ENCODE measurements at places on chromosomes 12 and 14. TPM values are rescaled to one million over a fixed set of nuclear protein-coding genes. Genes with fewer than 3 reads are reported as not detected.
A peak's percentile ranks its signal among the peaks of the same experiment; 100 is the strongest.

DNA sequence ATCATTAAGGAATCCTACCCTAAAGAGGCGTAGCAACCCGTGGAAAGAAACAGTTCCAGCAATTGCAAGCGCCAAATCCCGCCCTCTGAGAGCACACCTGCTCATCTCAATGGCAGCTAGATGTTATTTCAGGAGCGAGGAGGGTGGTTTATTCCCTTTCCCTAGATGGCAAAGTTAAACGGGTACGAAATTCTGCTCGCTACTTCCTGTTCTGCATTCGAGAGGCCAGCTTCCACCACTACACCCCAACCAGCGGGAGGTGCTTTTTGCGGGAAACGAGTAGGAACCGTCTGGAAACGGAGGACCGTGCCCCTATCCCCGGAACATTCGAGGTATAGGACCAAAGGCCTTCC is 536 bp downstream of the VPS29 start:
- H3K27ac ChIP-seq, result peak overlapping the region; percentile 96
- no peaks in the 10 kb centered on the region for H3K27me3 ChIP-seq
- H3K4me3 ChIP-seq, result peak overlapping the region; percentile 97

GRCh38 chr12:113242026-113242418 is 20.8 kb downstream of the TPCN1 start:
- H3K36me3 ChIP-seq, result peaks cover 18% of the 10 kb centered on the region
- no peak for DNase-seq
- no peaks in the 10 kb centered on the region for H3K4me1 ChIP-seq
- H3K27me3 ChIP-seq, result no peaks in the 10 kb centered on the region
- no peak overlapping the region for H3K27ac ChIP-seq

- H3K36me3 ChIP-seq, result no peaks in the 10 kb centered on the region
- H3K27ac ChIP-seq, result no peak overlapping the region
- H3K27me3 ChIP-seq, result no peaks in the 10 kb centered on the region
- peaks cover 16% of the 10 kb centered on the region for H3K4me1 ChIP-seq
- no peak overlapping the region for H3K4me3 ChIP-seq
Observed at GRCh38 chr14:99982537-99983250, 82.5 kb upstream of the EVL start.

DNA sequence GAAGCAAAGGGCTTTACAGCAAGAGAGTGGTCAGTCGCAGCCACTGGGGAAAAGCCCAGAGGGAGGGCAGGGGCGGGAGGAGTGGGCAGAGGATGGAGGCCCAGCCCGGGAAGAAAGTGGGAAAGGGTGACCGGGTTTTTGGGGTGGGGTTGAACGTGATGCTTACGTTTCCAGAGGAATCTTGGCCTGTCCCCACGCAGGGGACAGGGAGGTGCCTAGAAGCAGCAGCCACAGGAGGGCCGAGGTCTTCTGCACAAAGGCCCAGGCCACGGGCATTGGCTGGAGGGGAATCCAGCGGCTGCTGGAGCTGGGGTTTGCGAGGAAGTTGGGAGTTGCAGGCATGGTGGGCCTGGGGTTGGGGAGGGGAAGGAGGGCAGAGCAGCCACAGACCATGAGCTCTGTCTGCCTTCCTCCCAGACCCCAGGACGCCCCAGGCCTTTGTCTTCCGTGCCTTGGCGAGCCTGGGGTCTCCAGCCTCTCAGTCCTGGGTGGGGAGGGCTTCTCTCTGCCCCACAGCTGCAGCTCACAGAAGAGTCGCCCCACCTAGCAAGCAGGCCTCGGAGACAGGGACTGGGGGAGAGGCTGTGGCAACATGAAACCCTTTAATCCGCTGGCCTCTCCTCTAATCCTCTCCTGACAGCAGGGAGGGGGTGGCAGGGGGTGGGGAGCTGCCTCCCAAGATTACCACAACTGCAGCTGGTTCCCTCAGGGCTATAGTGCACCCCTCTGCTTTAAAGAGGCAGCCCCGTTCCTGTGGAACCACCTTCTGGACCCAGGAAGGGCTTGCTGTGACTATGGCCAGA is at the start of gene CACNA2D4:
Gene CACNA2D4, minus strand, starts transcription at position 572 of the 803 bp plus-strand sequence. Its CDS starts 179 bp downstream, at position 393.
- no peak within 1 kb of the TSS for H3K27ac ChIP-seq
- peaks cover 5% of the 10 kb centered on the region for H3K27me3 ChIP-seq
- H3K4me1 ChIP-seq, result peaks cover 15% of the 10 kb centered on the region
- DNase-seq, result no peak
- H3K4me3 ChIP-seq, result no peak within 1 kb of the TSS

GRCh38 chr14:71621980-71622605 is 310.1 kb upstream of the RGS6 start:
- no peak overlapping the region for H3K4me3 ChIP-seq
- no peak overlapping the region for H3K27ac ChIP-seq
- no peaks in the 10 kb centered on the region for H3K27me3 ChIP-seq
- peaks cover 18% of the 10 kb centered on the region for H3K36me3 ChIP-seq
- H3K4me1 ChIP-seq, result no peaks in the 10 kb centered on the region

GRCh38 chr12:82981150-82981549 is 294.4 kb downstream of the TMTC2 start:
- DNase-seq, result no peak
- H3K4me1 ChIP-seq, result no peaks in the 10 kb centered on the region
- no peaks in the 10 kb centered on the region for H3K27me3 ChIP-seq

The MARS1 gene
- 345 TPM for total RNA-seq

DNA sequence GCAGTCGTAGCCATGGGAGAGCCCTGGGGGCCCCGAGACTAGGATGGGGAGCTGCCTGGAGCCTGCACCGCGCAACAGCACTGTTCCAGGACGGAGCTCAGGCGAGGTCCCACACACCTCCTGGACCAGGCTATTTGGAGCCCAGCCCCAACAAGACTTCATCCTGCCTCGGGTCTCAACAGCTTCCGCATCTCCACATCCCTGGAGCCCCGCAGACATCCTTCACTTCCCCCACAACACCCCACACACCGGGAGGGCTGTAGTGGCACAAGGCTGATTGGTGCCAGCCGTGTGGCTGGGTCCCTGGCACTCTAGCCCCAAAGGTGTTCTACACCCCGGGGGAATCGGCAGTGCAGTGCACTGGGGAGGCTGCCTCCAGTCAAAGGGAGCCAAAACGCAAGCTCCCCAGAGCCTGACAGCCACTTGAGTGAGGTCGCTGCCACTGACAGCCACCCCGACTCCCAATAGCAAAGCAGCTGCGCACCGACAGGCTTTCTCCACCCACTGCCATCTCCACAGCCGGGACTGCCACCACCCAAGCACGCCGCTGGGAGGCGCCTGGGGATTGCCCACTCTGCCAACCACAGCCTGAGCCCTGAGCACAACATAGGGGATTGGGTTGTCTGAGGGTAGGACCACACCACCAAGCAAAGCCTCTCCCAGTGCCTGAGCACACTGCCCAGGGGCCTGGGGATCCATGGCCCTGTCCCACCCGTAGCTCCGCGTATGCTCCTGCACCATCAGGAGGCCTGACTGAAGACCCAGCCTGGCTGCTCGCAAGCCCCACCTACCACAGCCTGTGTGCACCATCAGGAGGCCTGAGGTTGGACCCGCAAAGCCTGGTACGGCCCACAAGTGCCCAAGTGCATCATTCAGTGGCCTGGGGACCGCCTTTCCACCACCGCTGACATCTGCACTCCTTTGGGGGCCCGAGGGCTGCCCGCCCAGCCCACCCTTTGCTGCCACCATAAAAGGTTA is 13.2 kb upstream of the KLRF1 start:
- peak overlapping the region; percentile 55 for H3K27ac ChIP-seq
- peak overlapping the region; percentile 85 for H3K4me3 ChIP-seq

DNA sequence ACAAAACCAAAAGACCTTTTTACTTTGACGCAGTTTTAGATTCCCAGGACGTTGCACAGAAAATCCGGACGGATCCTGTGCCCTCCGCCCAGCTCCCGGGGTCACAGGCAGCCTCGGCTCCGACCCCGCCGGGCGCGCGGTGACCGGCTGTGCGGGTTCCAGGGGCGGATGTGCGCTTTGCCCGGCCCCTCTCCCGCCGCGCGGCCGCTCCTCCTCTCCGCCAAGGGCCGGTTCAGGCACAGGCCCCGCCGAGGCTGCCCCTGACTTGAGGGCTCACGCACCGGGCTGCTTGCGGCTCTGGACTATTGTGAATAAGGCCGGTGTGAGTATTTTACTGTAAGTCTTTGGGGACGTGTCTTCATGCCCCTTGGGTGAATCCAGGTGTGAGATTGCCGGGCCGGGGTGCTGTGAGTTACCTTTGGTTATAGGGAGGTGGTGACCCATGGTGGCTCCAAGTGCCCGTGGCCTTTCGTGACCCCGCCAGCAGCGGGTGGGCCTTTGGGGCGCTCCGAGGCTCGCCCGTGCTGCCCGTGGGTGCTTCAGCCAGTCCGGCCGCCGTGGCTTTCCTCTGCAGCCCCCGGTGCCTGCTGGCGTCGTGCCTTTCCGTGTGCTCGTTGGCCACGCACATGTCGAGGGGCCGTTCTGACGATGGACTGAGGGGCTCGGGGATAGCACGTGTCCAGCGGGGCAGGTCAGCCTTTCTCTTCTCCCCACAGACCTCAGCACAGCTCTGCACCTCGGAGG is 45.9 kb downstream of the NOC4L start:
- peak; percentile 18 for DNase-seq
- peak overlapping the region; percentile 85 for H3K4me3 ChIP-seq
- H3K27me3 ChIP-seq, result no peaks in the 10 kb centered on the region
- peaks cover 7% of the 10 kb centered on the region for H3K36me3 ChIP-seq

- DNase-seq, result no peak
- no peaks in the 10 kb centered on the region for H3K4me1 ChIP-seq
- H3K4me3 ChIP-seq, result no peak overlapping the region
- peaks cover 14% of the 10 kb centered on the region for H3K36me3 ChIP-seq
- H3K27ac ChIP-seq, result no peak overlapping the region
Observed at GRCh38 chr12:133023566-133023965, 13.7 kb upstream of the ZNF84 start.

The SUSD6 gene
- 36.2 TPM for total RNA-seq

The NGB gene
- not detected for total RNA-seq

The KERA gene
- total RNA-seq, result not detected

- no peaks in the 10 kb centered on the region for H3K36me3 ChIP-seq
- H3K4me3 ChIP-seq, result no peak overlapping the region
- no peaks in the 10 kb centered on the region for H3K4me1 ChIP-seq
- H3K27ac ChIP-seq, result no peak overlapping the region
- peaks cover 3% of the 10 kb centered on the region for H3K27me3 ChIP-seq
- no peak for DNase-seq
Observed at GRCh38 chr12:71460850-71461609, 21.4 kb downstream of the LGR5 start.

The FERMT2 gene
- total RNA-seq, result 0.77 TPM

The LRIG3 gene
- total RNA-seq, result not detected

GRCh38 chr12:10718279-10718821 is 4.8 kb downstream of the YBX3 start:
- H3K27ac ChIP-seq, result no peak overlapping the region
- peaks cover 64% of the 10 kb centered on the region for H3K36me3 ChIP-seq
- H3K4me3 ChIP-seq, result no peak overlapping the region
- H3K4me1 ChIP-seq, result peaks cover 56% of the 10 kb centered on the region
- DNase-seq, result no peak
- H3K27me3 ChIP-seq, result no peaks in the 10 kb centered on the region

GRCh38 chr12:93315385-93315906 is 62.3 kb upstream of the NUDT4 start:
- no peak overlapping the region for H3K4me3 ChIP-seq
- H3K27ac ChIP-seq, result no peak overlapping the region
- DNase-seq, result no peak
- no peaks in the 10 kb centered on the region for H3K27me3 ChIP-seq
- peaks cover 5% of the 10 kb centered on the region for H3K4me1 ChIP-seq

GRCh38 chr14:68513838-68514607 is 278.8 kb downstream of the ZFP36L1 start:
- no peak for DNase-seq
- H3K36me3 ChIP-seq, result no peaks in the 10 kb centered on the region
- H3K4me1 ChIP-seq, result peaks cover 33% of the 10 kb centered on the region
- H3K27me3 ChIP-seq, result no peaks in the 10 kb centered on the region
- H3K4me3 ChIP-seq, result no peak overlapping the region

The KRT74 gene
- total RNA-seq, result not detected

The IL25 gene
- total RNA-seq, result not detected
